ENCODE measurements at places on chromosomes 2 and 18.

GRCh38 chr2:78245394-78246135 lies 723.4 kb upstream of the LRRTM4 start:
- DNase-seq, result no peak

GRCh38 chr18:32296851-32297250 lies 107.0 kb downstream of the MEP1B start:
- DNase-seq, result no peak

DNA sequence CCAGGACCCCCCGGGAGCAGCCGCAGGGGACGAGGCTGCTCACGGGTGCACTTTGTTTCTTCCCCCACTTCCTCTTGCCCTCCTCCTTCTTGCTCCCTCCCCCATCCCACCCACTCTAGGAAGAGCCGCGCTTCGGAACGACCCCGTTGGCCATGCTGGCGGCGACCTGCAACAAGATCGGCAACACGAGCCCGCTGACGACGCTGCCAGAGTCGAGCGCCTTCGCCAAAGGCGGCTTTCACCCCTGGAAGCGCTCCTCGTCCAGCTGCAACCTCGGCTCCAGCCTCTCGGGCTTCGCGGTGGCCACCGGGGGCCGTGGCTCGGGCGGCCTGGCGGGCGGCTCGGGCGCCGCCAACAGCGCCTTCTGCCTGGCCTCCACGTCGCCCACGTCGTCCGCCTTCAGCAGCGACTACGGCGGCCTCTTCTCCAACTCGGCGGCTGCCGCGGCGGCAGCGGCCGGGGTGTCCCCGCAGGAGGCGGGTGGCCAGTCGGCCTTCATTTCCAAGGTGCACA lies 1.3 kb downstream of the SP9 start:
- DNase-seq, result no peak

GRCh38 chr2:14420851-14421250 lies 211.7 kb upstream of the LRATD1 start:
- no peak for DNase-seq

DNA sequence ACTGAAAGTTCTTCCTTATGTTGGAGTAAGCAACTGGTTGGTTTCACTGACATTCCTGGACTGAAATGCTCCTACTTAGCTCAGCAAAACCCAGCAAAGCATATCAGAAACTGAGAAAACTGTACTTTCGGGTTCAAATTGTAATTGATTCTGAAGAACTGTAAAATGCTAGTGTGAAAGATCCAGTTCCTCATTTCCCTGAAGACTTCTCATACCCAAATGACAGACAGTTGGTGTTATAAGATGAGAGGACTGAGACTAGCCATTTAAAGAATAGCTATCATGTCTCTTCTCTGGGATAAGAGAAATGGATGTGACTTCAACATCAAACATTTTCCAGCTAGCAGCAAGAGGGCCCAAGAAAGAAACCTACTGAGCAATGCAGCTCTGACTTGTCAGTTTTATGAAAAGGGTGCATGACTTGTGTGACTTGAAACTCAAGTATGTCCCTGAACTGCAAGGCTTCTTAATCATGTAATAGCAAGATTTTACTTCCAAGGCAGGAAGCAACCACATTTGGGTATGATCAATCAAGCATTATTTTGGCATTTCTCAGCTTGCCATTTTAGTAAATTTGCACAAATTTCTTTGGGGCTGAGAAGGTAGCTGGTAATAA lies 420.3 kb upstream of the MMADHC start:
- DNase-seq, result no peak

Data from activated naive CD8-positive, alpha-beta T cell treated with anti-CD3 and anti-CD28 coated beads, Interleukin-2, amount 50 U/mL, for 16 hours (primary cell).